ENCODE measurements at places on chromosomes 1 and 21. TPM values are rescaled to one million over a fixed set of nuclear protein-coding genes. Genes with fewer than 3 reads are reported as not detected.

The FCRL2 gene
- not detected for total RNA-seq

GRCh38 chr1:221782477-221782876 lies 40.6 kb upstream of the DUSP10 start:
- no peak for ATAC-seq

DNA sequence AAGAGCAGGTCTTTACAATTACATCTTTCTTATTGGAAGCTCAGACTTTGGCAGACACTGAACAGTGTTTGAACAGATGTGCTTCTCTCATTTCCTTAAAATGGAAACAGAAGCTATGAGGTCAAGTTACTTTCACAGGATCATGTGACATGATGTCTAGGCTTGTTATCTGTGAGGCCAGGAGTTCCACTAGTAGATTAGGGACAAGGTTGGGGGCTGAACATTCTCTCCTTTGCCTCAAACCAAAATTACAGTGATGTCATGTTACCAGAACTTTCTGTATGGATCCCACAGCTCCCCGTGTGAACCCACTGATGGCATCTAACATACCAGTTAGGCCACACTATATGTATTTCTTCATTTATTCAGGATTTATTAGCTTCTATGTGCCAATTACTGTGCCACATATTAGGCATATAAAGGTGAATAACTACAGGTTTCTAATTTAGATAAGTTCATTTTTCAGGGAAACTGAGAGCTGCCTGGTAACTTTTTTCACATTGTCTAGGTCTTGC lies 6.0 kb downstream of the DYNLT5 start:
- ATAC-seq, result no peak

GRCh38 chr1:41631154-41631553 lies 146.7 kb upstream of the EDN2 start:
- no peak for ATAC-seq

GRCh38 chr21:38909109-38909508 lies 103.4 kb downstream of the ETS2 start:
- ATAC-seq, result no peak

The BLACAT1 gene
- total RNA-seq, result not detected

GRCh38 chr1:164958982-164959768 lies 397.3 kb downstream of the LMX1A start:
- ATAC-seq, result peak; percentile 73

The OR6K3 gene
- total RNA-seq, result not detected

DNA sequence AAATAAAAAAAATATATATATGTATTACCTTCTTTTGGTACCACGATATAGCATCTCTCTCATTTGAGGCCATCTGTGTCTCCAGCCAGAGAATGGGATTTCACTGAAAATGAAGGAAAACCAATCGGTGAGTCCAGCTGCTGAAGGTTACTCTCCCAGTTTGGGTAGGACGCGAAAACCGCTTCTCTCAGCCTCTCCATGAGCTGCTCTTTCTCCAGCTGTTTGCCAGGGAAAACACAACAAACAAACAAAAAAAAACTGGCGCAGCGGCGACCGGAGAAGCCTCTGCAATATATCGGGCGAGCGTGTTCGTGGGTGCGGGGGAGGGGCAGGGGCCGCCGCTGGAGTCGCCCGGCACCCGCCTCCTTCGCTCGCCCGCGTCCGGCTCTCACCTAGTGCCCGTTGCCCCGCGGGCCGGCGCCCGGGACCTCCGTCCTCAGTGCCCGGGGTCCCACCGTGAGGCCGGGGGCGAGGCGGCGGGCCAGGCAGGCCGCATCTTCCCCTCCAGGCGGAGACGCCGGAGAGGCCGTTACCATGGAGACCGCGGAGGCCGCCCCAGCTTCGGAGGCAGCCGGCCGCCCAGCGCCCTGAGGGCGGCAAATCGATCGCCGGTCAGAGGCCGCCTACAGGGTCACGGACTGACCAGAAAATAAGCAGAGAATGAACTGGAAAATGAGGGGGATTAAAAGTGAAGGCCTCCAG lies 504 bp downstream of the PHTF1 start:
- peak; percentile 76 for ATAC-seq

GRCh38 chr1:63042278-63042677 lies 258.3 kb downstream of the ATG4C start:
- no peak for ATAC-seq

- peak; percentile 61 for ATAC-seq
Measured at GRCh38 chr1:55685560-55685959, 470.4 kb upstream of the USP24 start.

Measured in gastroesophageal sphincter (tissue), 4 donors.